ENCODE measurements at places on chromosomes 7 and 10.

- no peak for DNase-seq
These were observed 28.9 kb downstream of the RAB11FIP2 start for GRCh38 chr10:118017850-118018249.

DNA sequence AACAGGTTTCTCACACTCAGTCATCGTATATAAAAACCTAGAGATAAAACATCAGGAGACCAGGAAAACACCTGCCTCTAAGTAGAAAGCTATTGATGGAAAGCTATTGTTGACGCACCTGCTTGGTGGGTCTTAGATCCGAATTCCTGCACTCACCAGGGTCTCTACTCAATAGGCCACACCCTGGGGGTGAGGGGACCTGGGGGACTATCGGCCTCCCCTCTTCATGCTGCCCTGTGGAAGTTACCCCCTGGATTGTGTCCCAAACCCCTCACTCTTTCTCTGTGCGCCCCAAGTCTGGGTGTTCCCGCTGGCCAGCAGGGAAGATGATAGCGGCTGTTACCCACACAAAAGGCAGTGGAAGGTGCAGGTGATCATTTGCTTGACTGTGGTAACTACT, 313.0 kb downstream of the WDR37 start:
- no peak for DNase-seq

- DNase-seq = no peak
These were observed 691 bp upstream of the PPA1 start for GRCh38 chr10:70233939-70234300.

GRCh38 chr7:145539910-145540309, 576.7 kb upstream of the CNTNAP2 start:
- DNase-seq = no peak

DNA sequence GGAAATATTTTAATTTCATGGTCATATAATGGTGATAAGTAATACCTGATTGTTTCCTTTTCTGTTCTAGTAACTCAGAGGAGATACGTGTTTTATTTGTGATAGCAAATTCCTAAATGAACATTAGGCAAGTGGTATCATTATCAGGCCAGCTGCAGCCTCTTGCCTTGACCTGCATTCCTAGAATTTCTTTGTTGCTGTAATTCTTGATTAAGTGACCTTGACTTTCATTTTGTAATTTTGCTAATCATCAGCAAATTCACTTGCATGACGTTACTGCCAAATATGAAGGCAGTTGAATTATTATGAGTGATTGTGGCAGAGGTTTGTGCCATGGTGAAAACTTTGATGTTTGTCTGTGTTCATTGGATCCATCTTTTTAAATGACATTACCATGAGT, 5.6 kb upstream of the AS3MT start:
- no peak for DNase-seq

- no peak for DNase-seq
These were observed 249.9 kb upstream of the C7orf33 start for GRCh38 chr7:148340438-148341280.

DNA sequence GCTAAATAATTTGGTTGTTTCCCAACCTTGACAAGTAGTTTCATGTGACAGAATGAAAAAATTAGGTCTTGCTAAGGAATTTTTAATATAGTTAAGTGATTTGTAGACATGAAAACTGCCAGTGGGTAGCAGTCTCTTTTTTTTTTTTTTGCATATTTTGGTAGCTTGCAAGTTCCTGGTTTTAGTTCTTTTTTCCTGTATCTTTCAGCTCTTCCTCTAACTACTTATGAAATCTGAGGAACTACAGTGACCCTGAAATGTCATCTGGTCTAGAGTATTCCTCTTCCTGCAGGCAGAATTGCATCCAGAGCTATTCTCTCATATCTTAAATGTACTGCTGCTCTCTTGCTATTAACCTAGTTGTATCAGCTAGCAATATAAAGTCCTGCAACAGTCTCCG, 160.4 kb downstream of the HDAC9 start:
- DNase-seq = no peak

GRCh38 chr10:93667795-93668194, 34.6 kb downstream of the FRA10AC1 start:
- no peak for DNase-seq

DNA sequence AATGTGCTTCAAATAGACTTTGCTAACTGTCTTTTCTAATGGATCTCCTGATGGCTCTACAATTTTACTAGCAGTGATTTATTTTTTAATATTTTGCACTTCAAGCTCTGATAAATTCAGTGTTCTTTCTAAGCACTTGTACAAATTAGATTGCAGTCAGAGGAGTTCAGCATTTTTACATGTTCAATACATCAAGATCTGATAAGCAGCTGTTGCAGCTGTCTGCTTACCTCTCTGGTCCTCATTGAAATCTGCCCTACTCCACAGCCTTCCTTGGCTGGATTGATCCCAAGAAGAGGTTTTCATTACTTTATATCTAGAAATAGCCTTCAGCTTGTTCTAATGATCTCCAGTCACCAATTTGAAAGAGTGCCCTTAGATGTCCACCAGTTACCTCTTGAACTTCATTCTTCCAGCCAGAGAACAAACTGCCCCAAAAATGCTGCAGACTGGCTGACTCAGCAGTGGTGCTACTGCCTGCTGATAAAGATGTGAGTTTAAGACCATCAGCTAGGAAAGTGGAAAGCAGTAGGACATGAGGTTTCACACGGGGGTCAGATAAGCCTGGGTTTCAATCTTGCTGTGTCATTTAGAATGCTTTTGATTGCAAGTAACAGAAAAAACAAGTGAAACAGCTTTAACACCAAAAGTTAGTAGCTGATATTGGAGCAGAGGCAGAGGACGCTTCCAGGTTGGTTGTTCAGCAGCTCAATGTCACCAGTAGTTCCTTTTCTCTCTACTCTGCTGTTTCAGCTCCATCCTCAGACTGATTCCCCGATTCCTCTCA, 350.9 kb upstream of the NPVF start:
- DNase-seq = no peak

- no peak for DNase-seq
These were observed 284.2 kb downstream of the BICC1 start for GRCh38 chr10:58796824-58797223.

- no peak for DNase-seq
These were observed 3.2 kb downstream of the OPN4 start for GRCh38 chr10:86657396-86658011.

- no peak for DNase-seq
These were observed 41.5 kb upstream of the DGKI start for GRCh38 chr7:137888241-137888640.

DNA sequence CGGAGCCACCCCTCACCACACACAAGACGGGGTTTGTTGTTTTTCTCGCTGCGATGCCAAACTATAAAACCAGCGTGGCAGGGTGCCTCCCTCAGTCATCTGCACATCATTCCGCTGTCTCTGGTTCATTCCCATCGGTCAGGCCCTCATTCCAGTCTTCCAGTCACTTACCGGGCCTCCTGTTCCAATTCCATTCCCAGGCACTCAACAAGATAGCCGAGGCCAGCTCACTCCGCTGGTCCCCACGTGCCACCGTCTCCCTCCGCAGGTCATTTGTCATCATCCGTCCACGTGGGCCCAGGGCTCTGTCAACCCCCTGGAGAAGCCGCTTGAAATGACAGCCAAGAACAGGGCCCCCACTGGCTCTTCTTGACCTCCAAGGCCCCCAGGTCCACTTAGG, 6.1 kb upstream of the TMEM184A start:
- DNase-seq = no peak

DNA sequence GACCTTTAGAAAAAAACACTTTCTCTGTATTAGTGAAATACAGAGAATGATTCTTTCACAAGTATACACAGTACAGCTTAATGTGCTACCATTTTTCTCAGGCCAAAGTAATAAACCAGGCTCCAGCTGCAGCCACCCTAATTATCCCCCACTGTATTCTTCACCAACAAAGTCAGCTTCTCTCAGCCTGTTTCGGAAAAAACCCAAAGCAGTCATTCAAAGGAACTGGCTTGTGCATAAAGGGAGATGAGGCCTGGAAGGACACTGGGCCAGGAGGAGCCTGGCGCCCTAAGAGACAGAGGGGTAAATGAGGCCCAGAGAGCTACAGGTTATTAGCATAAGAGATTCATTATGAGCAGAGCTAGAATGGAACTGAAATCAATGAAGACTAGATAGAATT, 9.2 kb downstream of the USP54 start:
- DNase-seq = no peak

- no peak for DNase-seq
These were observed 575.6 kb downstream of the ARL4A start for GRCh38 chr7:13262929-13263530.

GRCh38 chr10:38146579-38147333, 52.6 kb downstream of the ZNF37A start:
- no peak for DNase-seq

- DNase-seq = no peak
These were observed 14.0 kb downstream of the DLG5 start for GRCh38 chr10:77912576-77912975.

- no peak for DNase-seq
These were observed 316.5 kb downstream of the ADARB2 start for GRCh38 chr10:1420661-1421362.

- no peak for DNase-seq
These were observed 498 bp upstream of the ST7 start for GRCh38 chr7:116952635-116953371.

DNA sequence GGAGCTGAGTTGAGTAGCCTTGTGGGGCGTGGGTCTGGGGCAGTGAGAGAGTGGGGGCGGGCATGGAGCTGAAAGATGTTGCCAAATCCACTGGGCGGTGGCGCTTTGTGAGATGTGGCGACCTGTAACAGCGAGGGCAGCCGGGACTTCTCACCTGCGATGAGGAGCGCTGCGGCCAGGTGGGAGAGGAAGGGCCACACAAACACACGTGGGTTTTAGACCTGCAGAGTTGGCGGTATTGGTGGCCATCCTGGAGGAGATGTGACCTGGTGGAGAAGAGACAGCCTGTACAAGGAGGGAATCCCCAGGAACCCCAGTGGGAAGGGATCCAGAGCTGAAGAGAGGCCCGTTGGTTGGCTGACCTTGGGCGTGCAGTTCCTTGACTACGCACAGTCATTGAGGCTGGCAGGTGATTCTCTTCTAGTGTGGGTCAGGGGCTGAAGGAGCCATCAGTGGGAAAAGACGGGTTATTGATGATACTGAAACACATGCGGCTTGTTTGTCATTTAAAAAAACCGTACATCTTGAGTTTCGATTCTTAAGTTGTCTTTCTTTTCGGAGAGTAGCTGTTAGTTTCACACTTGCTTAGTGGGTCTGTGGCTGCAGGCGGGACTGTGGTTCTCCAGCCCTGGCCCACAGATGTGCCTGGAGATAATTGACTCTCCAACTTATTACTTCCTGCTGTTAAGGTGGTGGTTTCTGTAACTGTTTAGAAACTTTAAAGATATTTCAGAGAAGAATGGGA, 2.4 kb downstream of the CHST12 start:
- DNase-seq = peak; percentile 72

- no peak for DNase-seq
These were observed 107.0 kb downstream of the XRCC2 start for GRCh38 chr7:152568972-152569371.

DNA sequence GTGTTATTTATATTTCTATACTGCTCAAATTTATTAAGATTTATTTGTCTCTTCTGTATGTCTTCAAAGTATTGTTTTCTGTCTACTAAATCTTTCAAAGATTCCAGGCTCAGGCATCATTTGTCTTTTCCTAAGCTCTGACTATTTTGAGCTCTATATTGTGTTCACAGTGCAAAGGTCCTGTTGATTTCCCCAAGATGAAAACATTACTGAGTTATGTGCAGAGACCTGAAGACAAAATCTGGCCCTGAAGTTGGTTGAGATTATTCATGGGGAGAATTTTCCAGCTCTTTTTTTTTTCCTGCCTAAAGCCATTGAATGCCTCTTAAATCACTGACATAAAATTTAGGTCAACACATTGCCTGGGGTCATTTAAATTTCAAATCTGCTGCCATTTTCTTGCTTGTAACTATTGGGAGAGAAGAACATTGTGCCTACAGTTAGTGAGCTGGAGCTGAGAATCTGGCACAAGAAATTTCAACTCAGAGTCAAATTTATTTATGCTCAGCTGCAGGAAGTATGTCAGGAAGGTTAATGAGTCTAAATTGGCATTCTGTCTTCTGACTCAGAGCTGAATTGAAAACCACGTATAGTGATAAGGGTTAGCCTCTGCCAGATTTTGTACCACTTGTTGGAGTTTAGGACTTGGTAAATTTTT, 31.6 kb downstream of the CSTF2T start:
- DNase-seq = no peak

- DNase-seq = no peak
These were observed 169.2 kb upstream of the SEMA3A start for GRCh38 chr7:84363741-84364140.

DNA sequence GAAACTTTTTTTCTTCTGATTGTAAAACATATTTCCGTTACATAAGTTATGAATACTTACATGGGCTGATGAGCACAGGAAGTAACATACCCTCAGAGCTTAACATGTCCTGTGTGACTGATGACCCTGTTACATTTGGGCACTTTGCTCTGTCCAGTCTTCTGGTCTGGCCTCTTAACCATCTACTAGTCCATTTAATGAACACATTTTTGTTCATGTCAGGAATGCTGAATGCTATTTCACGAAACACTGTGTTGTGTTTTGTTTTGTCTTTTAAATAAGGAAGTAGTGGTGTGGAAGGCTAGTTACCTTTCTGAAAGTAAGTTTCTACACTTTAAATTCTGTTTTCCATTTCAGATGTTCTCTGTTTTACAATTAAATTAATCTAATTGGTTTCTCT, 77.7 kb downstream of the RBM33 start:
- no peak for DNase-seq

- no peak for DNase-seq
These were observed 646.4 kb downstream of the GRM8 start for GRCh38 chr7:126606331-126606730.

DNA sequence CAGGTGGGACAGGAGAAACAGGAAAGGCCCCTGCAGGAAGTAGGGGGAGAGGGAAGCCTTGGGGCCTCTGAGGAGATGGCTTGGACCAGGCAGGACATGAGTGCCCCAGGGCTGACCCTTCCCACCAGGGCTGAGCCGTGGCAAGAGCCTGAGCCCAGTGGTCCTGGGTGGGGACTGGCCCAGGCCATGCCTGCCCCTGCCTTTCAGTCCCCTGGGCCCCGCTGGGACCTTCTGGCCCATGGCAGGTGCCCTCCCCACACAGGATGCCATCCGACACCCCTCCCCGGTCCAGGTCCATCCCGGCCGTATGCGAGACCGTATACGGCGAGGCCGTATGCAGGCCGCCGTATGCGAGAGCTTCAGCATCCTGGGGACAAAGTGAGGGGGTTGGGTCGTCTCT, 2.0 kb downstream of the GRIFIN start:
- no peak for DNase-seq

DNA sequence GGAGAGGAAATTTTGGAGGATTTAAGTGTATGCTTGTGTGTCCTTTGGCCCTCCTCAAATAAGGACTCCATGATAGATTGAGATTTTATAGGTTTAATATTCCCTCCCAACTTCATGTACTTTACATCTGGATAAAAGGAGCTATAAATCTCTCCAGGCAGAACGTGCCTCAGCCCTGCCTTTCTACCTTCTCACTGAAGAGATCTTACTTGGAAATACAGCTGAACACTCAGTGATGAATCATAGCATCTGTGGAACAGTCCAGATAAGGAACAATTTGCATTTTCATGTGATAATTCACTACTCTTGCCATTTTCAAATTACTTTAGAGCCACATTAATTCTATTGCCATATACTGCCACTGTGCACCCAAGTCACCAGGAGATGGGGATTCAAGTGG, 364.6 kb upstream of the PODXL start:
- DNase-seq = no peak

Measured in central memory CD8-positive, alpha-beta T cell (primary cell).